Stomach (tissue), 19 donors: ENCODE measurements at places on chromosomes 5 and 9. TPM values are rescaled to one million over a fixed set of nuclear protein-coding genes. Genes with fewer than 3 reads are reported as not detected.

DNA sequence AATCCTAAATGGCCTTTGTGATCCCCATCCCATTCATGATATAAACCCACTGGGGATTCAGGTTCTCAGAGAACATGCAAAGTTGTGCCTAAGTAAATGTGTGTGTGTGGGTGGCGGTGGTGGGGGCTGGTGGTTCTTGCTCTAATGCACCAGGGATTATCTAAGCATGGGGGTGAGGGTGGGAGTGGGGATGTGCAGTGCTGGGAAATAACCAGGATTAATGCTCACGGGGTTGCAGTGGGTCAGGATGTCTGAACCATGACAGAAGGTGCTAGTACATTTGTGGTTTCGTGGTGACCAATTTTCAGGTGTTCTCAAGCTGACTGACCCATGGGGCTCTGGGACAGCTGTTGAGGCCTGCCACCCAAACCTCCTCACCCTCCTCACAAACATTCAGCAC, 101.0 kb downstream of the ZNF608 start:
- DNase-seq, result no peak

GRCh38 chr5:133365738-133366137, 246.6 kb downstream of the FSTL4 start:
- no peak for DNase-seq

- DNase-seq, result no peak
These were observed 18.1 kb downstream of the LIX1 start for GRCh38 chr5:97124335-97124734.

DNA sequence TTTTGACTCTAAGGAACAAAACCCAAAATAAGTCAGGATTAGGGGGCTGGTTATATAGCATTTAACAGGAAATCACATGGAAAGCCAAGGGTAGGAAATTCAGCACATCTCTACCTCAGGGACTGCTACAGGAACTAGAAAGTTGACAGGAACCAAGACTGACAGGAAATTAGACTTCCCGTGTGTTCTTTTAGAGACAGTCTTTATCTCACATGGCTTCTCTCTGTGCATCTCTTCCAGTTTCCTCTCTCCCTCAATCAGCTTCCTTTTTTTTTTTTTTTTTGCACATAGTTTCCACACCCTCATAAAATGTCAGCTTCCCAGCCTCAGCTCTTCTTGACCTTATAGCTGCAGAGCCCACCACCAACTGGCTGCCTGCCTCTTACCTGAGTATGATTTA, 4.8 kb downstream of the RECK start:
- DNase-seq, result no peak

DNA sequence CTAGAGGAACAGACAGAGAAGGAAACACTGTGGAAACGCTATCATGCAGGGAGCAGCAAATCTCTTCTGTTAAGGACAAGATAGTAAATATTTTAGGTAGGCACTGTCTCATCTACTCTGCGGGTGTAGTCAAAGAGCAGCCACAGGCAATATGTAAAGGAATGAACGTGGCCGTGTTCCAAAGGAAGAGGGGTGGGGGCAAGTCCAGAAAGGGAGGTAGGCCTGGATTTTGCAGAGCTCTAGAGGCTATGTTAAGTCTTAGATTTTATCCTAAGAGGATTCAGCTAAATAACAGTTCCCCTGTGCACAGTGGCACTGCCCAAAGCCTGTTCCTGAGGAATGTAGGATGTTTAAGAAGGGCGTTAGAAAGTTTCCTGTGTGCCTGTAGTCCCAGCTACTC, 161.6 kb downstream of the ACTL7B start:
- DNase-seq, result no peak

The PCDHB7 gene
- 1.8 TPM for total RNA-seq

- no peak for DNase-seq
These were observed 352.9 kb downstream of the GLIS3 start for GRCh38 chr9:3946840-3947587.

DNA sequence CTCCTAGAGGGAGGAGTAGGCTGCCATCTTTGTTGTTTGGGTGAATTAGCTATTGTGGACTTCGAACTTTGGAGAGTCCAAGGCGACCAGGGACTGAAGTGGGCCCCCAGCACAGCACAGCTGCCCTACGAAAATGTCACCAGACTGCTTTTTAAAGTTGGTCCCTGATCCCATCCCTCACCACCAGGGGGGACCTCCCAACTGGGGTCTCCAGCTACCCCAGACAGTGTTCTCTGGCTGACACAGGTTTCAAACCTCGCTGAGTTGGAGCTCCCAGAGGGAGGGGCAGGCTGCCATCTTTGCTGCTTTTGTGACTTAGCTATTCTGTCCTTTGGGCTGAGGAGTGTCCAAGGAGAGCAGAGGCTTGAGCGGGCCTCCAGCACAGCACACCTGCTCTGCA, 45.7 kb upstream of the ADRB2 start:
- no peak for DNase-seq

GRCh38 chr9:134895567-134895907, 14.9 kb downstream of the FCN2 start:
- DNase-seq, result no peak

DNA sequence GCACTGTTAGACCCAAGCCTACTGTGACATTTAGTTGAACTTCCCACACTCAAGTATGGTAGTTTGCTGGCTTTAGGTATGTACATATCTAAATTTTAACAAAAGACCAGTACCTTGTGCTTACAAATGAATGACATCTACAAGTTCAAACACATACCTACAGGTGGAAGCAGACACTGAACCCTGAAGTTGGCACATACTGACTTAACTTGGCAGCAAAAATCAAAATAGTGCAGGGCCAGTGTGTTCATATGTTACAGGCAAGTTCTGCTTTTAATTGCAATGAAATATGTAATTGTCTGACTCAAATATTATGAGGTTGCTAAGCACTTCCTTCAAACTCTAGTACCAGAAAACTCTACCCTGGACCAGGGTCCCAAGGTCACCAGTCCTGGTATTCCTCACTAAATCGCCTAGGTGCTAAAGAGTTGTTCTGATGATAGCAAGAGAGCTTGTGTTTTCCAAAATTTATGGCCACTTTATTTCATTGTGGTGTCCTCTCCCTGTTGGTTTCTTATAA, 77.4 kb downstream of the MEGF10 start:
- DNase-seq, result peak; percentile 9

GRCh38 chr9:113599646-113600022, 136.1 kb downstream of the RGS3 start:
- no peak for DNase-seq

The STK32A gene
- 1.3 TPM for total RNA-seq

GRCh38 chr5:96963267-96963666, 27.4 kb downstream of the LNPEP start:
- peak; percentile 66 for DNase-seq

DNA sequence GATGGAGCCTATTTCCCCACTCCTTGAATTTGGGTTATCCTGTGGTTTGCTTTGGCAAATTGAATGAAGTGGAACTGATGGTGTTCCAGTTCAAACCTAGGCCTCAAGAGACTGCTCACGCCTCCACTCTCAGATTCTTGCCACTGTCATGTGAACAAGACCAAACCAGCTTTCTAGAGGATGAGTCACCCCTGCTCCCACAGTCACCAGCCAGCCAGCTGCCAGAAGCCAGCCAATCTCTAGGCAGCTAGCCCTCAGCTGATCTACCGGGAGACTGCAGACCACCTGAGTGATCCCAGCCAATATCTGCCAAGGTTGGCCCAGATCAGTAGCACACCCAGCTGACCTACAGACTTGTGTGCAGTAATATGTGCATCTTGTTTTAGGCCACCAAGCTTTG, 300.6 kb downstream of the TMEM38B start:
- no peak for DNase-seq

The CARD9 gene
- 0.92 TPM for total RNA-seq

GRCh38 chr9:116156621-116157314, 3.2 kb downstream of the PAPPA start:
- peak; percentile 43 for DNase-seq

DNA sequence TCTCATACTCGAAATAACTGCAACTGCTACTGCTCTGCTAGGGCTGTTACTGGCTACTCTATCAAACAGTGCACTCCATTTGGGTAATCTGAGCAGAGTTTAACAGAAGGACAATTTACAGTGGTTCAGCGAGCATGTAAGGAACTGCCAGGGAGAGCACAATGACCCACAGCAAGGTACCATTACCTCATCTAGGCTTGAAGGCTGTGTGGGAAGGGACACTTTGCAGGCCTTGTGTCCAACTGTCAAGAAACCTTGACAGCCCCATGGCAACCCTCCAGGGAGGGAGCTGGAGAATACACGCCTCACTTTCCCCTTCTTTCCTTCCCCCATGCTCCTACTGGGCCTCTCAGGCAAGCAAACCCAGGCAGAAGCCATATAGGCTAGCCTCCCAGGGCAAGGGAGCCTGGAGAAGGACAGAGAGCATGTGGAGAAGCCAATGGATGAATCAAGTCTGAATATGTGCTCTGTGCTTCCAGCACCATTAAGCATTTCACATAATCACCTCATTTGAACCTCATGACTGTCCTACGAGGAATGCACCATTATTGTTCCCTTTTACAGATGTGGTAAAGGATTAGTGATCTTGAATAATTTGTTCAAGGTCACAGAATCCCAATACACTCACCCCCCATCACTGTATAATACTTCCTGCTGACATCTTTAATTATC, 49.9 kb upstream of the JAK2 start:
- DNase-seq, result no peak

DNA sequence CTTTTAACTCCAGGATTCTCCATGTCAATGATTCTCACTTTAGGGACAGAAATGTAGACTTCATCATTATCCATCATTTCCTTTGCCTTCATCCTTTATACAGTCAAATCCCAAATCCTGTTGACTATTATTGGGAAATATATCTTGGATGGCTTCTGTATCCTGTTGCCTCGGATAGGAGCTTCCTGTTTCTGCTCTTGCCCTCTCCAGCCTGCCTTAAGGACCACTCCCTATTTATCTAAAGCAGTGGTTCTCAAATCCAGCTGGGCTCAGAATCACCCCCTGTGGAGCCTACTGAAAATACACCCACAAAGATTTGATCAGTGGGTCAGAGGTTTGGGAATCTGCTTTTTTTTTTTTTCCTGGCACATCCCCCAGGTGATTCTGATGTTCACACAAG, 8.5 kb downstream of the AFAP1L1 start:
- no peak for DNase-seq

The ACTBL2 gene
- not detected for total RNA-seq

- no peak for DNase-seq
These were observed 36.7 kb downstream of the ANKRD31 start for GRCh38 chr5:75199946-75200345.
